ENCODE measurements at places on chromosomes 12 and 14.

GRCh38 chr12:105020241-105020962 lies 34.3 kb downstream of the NOPCHAP1 start:
- DNase-seq = no peak

GRCh38 chr12:128133321-128134073 lies 133.5 kb upstream of the TMEM132C start:
- DNase-seq = no peak

DNA sequence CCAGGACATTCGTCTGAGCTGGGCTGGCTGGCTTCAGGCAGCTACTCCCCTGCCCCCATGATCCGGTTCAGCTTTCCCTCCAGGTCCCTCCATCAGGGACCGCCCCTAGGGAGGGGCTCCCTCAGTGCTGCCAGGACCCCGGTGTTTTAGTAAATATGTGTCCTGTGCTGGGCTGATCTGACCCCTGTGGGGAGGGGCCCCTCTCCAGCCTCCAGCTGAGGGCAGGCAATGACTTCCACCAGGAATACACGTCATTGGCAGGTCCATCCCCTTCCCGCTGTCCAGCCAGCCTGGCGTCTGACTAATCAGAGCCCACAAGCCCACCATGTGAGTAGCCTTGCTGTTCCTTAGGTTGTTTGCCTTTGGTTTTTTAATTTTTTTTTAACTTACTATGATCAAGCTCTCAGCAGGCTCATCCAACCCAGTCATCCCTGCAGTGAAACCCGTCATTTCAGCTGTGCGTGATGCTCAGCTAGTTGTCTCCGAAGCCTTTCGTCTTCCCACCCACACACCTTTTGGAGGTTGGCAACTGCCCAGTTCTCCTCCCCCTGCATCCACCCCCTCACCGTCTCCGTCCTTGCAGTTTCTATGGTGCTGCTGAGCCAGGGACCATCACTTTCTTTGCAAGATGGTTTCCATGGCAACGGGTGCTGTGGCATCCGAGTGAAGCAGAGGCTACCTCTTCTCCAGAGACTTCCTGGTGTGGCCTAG lies 16.0 kb upstream of the SERPINA4 start:
- no peak for DNase-seq

DNA sequence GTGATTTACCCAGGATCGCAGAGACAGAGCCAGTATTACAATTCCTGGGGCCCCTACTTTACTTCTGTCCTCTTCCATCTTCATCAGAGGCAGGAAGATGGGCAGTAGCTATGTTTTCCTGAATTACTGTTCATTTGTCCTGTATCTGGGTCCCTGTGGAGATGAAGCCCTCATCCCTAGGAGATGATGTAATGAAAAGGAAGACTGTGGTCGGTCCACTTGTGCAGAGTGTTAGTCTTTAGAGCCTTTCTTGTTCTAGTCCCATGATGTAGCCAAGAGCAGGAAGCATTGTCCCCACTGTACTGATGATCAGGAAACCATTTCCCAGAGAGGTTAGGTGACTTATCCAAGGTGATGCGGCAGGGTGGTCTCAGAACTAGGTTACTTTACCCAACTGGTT lies 2.6 kb downstream of the CD9 start:
- no peak for DNase-seq

DNA sequence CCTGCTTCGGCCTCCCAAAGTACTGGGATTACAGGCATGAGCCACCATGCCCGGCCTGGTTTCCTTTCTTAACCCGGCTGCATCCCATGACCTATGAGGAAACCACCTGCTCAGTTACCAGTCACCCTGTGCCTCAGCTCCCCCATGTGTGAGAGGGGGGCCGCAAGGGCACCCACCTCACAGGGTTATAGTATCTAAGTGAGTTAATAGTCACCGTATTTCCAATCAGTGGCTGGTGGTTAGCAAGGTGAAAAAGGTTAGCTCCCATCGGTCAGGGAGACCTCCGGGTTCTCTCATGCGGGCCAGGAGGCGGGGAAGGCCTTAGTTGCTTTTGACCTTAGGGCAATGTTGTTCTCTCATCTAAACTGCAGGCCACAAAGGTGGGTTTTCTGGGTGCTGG lies 6.7 kb downstream of the LRP1 start:
- DNase-seq = no peak

DNA sequence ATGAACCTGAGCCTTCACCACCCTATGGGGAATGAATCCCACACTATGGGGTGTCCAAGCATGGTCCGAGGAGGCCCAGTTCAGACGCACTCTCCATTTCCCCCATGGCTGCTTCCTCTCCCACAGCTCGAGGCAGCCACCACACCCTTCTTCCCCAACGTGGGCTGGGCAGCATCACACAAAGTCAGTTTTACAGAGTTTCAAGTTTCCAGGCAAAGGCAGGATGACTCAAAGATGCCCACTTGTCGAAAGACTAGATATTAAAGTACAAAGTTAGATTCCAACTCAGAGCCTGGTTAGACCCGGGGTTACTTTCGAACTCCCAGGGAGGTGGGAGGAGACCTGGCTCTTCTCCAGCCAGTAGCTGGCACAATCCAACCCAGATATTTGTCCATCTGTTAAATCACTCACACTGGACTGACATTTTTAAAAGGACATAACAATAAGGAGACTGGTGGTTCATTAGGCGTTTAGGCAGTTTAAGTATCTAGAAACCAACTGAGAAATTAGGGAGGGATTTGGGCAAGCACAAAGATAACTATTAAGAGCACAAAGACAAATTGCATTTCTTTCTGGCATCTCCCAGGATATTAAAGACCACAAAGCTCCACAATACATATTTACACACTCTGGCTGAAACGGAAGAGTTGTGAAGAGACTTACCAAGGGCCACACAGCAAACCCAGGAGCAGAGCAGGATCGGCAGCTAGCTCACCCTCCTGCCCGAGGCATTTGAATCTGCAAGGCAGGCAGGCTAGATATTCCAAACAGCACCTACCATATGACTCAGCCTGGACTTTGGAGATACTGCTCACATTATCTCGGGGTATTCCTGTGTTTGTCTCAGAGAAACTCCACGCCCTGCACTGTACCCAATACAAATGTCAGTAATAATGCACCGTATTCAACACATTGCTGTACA lies 34.8 kb downstream of the TMCC3 start:
- DNase-seq = no peak

GRCh38 chr14:80212023-80212397 lies 706 bp upstream of the DIO2 start:
- DNase-seq = no peak

DNA sequence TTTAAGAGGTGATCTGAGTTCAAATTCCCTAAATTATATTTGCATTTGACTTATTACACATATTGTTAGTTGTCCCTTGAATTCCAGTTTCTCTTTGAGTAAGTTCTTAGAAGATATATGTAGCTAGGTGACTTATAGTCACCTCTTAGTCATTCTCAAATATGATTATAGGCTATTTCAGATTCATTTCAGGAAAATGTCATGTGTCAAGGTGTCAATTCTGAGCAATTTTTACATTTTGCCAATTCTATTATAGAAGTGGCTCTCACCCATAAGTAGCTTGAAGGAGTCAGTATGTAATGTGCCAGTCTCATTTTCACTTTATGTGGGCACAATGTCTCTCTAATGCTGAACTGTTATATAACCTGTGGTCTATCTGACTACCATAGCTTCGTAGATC lies 623.4 kb downstream of the DIO2 start:
- no peak for DNase-seq

DNA sequence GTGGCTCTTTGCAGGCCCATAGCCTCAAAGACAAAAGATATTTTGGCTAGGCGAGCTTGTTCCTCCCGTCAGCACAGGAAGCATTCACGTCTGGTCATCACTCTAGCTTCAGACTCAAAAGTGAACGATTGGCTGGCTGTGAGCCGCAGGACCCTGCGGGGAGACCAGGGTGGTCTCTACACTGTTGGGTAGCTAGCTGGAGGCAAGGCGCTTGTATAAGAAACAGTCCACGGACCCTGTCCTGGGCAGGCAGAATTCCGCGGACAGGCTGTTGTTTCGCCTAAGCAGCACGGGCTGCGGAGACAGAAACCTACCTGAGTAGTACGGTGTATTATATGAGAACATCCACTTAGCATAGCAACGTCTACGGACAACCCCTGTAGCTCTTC lies 29.6 kb downstream of the WBP11 start:
- no peak for DNase-seq
